ENCODE measurements at places on chromosomes 13 and 19.

GRCh38 chr19:805166-805551, 7.9 kb downstream of the PTBP1 start:
- no peak overlapping the region for H3K4me3 ChIP-seq
- no peaks in the 10 kb centered on the region for H3K27me3 ChIP-seq
- H3K4me1 ChIP-seq = peaks cover 24% of the 10 kb centered on the region
- DNase-seq = no peak
- peaks cover 22% of the 10 kb centered on the region for H3K36me3 ChIP-seq
- no peak overlapping the region for H3K27ac ChIP-seq

DNA sequence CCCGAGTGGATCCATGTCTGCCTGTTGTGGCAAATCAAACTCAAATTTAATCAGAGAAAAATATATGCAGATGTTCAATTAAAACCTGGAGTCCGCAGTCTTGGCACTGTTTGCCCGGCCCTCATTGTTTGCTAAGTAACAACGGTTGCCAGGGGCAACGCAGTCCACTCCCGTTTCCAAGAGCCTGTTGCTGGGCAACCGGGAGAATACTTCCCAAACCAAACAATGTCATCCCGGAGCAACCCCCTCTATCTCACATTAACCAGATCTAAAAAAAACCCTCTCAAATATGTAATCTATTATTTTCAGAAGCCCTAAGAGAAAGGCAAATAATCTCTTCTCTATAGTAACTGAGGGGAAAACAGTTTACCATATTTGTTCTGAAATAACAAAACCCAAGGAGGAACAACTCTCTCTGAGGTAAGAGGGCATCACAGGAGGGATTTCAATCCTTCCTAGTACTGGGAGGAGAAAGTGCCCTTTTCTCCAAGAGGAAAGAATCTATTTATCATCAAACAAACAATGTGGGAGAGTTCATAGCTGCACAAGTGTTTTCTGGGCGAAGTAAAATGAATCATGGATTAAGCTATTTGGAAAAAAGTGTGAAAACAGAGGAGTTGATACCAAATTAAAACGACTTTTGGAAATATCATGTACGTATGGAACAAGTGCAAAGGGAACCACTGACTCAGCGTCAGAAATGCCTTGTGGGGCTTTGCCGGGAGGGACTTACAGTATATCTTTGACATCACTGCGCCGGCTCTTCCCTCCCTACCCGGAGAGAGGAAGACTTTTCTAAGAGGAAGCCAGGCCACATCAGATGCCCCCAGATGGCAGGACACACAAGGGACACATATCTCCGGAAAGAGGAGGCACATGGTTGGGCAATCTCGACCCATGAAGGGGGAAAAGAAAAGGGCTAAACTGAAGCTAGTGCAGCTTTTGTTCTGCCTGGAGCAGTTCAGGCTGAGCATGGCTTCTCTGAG, 43.3 kb downstream of the RFX2 start:
- H3K4me1 ChIP-seq = peaks cover 33% of the 10 kb centered on the region
- peaks cover 9% of the 10 kb centered on the region for H3K36me3 ChIP-seq

DNA sequence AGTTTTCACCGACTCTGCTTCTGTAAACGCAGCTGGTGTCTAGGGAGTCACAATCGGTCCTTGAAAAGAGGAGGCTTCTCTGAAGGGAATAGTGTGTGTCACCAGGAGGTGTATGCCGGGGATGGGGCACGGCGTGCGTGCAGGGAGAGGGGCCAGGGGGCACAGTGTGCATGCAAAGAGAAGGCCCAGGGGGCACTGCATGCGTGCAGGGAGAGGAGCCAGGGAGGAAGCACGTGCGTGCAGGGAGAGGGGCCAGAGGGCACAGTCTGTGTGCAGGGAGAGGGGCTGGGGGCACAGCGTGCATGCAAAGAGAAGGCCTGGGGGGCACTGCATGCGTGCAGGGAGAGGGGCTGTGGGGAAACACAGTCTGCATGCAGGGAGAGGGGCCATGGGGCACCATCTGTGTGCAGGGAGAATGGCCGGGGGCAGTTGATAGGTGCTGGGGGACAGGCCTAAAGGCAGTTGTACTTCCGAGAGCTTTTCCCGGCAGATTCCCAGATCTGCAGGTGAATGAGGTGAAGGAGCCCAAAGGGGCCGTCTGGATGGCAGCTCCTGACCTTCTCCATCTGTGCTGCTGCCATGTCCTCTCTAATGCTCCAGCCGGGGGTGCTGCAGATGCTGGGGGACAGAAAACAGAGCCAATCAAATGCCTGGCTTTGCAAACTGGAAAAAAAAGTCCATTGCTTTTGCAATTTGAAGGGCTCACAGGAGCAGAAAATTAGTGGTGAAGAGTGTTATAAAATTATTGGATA, 36.4 kb downstream of the ATP11A start:
- H3K4me3 ChIP-seq = peak overlapping the region; percentile 38
- no peaks in the 10 kb centered on the region for H3K27me3 ChIP-seq
- H3K4me1 ChIP-seq = peaks cover 49% of the 10 kb centered on the region
- H3K27ac ChIP-seq = peak overlapping the region; percentile 70
- H3K36me3 ChIP-seq = peaks cover 2% of the 10 kb centered on the region
- DNase-seq = no peak

DNA sequence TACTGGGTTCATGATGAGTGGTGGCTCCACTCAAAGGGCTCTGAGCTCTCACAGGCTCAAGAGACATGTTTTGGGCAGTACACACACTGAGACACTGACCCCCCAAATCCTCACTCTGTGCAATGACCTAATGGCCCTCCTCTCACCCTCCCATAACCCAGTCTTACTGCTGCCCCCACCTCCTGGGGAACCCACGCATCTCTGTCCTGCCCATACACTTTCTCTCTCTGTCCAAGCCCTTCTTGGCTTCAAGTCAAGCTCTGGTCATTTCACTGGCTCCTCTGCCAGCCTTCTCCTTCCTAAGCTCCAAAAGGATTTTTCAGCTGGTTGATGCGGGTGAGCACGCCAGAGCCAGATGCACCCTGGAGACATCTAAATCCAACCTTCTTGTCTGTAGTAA, 187.9 kb upstream of the TSHZ3 start:
- peaks cover 4% of the 10 kb centered on the region for H3K36me3 ChIP-seq
- H3K27me3 ChIP-seq = peaks cover 33% of the 10 kb centered on the region
- H3K4me3 ChIP-seq = no peak overlapping the region
- peaks cover 16% of the 10 kb centered on the region for H3K4me1 ChIP-seq
- no peak overlapping the region for H3K27ac ChIP-seq
- DNase-seq = no peak

GRCh38 chr19:50649433-50650391, at the start of gene C19orf81:
TSS of gene C19orf81 (plus strand) at chr19:50649445. CDS start at chr19:50649445, 0 bp downstream.
- no peaks in the 10 kb centered on the region for H3K4me1 ChIP-seq
- no peak for DNase-seq

- H3K27me3 ChIP-seq = peaks cover 35% of the 10 kb centered on the region
- H3K36me3 ChIP-seq = no peaks in the 10 kb centered on the region
- H3K4me1 ChIP-seq = peaks cover 6% of the 10 kb centered on the region
- peak overlapping the region; percentile 74 for H3K4me3 ChIP-seq
Measured at GRCh38 chr19:7799640-7800355, 30.2 kb upstream of the EVI5L start.

GRCh38 chr19:47512183-47512947, 2.5 kb downstream of the NAPA start:
- no peaks in the 10 kb centered on the region for H3K27me3 ChIP-seq
- DNase-seq = no peak
- peak overlapping the region; percentile 95 for H3K4me3 ChIP-seq
- peak overlapping the region; percentile 95 for H3K27ac ChIP-seq
- peaks cover 33% of the 10 kb centered on the region for H3K4me1 ChIP-seq

- no peak overlapping the region for H3K27ac ChIP-seq
- DNase-seq = no peak
- H3K4me3 ChIP-seq = no peak overlapping the region
Measured at GRCh38 chr19:49976496-49976895, 15.5 kb upstream of the SIGLEC11 start.

DNA sequence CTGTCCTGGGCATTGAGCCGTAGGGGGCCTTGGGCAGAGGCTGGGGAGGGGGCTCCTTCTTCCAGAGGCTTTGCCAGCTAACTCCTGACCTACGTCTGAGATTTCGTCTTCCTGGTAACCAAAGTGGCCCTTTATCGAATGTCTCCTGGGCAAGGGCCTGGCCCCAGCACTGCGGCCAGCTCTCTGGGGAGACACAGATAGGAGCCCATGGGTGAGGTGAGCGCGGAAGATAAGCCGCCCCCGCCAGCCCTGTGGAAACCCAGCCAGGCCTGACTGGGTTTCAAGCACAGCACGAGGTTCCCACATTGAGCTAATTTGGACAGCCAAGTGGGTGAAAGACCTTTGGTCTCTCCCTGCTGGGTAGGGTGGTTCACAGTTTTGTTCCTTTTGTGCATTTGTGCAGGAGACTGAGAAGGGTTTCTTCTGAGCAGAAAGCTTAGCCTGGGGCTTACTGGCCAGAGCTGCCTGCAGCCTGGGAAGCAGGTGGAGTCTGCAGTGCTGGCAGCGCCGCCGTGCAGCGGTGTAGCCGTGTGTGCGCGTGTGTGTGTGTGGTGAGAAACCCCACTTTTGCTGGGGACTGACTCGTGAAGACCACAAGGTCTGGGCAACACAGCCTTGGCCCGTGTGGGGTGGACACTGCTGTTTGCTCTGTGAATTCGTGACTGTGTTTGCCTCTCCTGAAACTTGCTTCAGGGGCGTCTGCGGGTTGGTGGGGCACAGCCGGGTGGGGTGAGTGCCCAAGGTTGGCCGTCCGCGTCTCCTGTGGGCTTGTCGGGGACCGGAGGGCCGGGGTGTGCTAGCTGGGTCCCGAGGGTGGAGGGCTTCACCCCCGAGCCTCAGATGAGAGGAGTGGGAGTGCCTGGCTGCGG, 2.5 kb downstream of the BSG start:
- peak overlapping the region; percentile 86 for H3K27ac ChIP-seq
- peaks cover 7% of the 10 kb centered on the region for H3K27me3 ChIP-seq

DNA sequence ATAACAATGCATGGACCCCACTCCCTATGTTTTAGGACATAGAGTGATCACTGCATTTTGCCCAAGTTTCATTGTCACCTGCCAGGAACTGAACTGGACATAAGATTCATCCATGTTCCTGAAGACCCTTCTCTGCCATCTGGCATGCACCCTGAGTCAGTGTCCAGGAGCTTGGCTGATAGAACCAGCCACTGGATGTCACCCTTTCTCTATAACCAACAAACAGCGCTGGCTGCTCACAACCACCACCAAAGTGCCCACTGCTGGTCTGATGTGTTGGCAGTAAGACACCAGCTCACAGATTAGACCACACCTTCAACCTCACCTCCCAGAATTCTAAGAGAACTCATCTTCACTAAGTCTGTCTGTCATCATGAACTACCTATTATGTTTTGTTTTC, 333.4 kb downstream of the ITGBL1 start:
- no peaks in the 10 kb centered on the region for H3K36me3 ChIP-seq
- no peak overlapping the region for H3K4me3 ChIP-seq
- H3K27me3 ChIP-seq = peaks cover 47% of the 10 kb centered on the region
- DNase-seq = no peak
- H3K4me1 ChIP-seq = no peaks in the 10 kb centered on the region

- H3K36me3 ChIP-seq = no peaks in the 10 kb centered on the region
- H3K4me3 ChIP-seq = no peak overlapping the region
- peaks cover 18% of the 10 kb centered on the region for H3K27me3 ChIP-seq
- no peak overlapping the region for H3K27ac ChIP-seq
Measured at GRCh38 chr19:34017601-34018000, 154.7 kb upstream of the LSM14A start.

DNA sequence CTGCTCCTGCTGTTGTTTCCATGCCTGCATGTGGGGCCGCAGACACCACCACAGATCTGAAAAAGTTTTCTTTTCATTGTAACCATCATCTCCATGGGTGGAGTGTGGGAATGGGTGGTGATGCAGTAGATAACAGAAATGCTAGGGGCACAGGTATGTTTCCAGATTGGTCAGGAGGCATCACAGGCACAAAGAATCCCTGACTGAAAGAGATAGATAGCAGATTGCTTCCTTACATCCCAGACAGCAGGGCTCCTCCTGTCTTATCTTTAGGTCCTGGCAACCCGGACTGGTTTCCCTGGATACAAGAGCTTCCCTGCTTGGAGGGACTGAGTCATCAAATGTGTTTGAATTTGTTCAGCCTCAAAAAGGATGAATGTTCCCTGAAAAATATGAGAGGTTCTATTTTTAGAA, 1937.6 kb downstream of the PCDH9 start:
- H3K4me1 ChIP-seq = peaks cover 5% of the 10 kb centered on the region
- no peak overlapping the region for H3K27ac ChIP-seq
- no peaks in the 10 kb centered on the region for H3K27me3 ChIP-seq
- DNase-seq = no peak

- H3K27me3 ChIP-seq = peaks cover 3% of the 10 kb centered on the region
- peaks cover 22% of the 10 kb centered on the region for H3K36me3 ChIP-seq
- DNase-seq = peak; percentile 92
- peaks cover 10% of the 10 kb centered on the region for H3K4me1 ChIP-seq
- H3K27ac ChIP-seq = peak overlapping the region; percentile 94
- peak overlapping the region; percentile 95 for H3K4me3 ChIP-seq
Measured at GRCh38 chr19:7098701-7099596, 29.4 kb downstream of the ZNF557 start.

DNA sequence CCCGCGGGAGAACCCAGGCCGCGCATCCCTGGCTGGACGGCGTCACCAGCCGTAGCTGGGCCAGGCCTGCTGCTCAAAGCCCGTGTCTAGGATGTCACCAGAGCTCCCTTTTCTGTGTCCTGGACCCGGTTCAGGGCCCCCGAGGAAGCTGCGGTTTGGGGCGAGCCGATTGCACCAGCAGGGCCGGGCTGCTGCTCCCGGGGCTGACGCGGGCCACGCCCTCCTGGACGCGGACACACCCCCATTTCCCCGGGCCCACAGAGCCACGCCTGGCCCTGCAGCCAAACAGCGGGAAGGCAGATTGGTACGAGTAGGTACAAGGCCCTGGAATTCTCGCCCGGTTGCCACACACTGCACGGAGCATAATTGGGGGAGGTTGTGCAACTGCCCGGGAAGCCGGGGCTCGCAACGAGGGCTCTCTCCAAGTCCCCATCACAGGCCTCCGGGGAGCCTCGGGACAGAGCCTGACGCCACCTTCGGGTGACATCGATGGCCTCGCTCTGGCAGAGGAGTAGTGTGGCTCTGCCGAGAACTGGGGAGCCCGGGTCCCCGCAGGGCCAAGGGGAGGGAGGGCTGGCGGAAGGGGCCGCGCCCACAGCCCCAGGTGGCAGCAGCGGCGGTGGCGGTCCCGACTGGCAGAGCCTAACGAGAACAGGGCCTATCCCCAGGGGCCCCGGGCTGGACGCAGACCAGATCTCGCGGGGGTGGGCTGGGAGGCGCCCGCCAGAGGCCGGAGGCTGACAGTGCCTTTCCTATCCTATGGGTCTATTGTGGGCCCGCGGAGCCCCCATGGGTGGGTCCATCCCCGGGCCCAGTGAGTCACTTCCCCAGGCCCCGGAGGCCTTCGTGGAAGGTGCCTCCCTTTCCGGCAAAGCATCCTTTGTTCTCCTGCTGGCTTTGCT, 23.5 kb downstream of the KCTD15 start:
- H3K4me1 ChIP-seq = peaks cover 13% of the 10 kb centered on the region
- no peak overlapping the region for H3K27ac ChIP-seq
